ENCODE measurements at places on chromosomes 13 and 19.

DNA sequence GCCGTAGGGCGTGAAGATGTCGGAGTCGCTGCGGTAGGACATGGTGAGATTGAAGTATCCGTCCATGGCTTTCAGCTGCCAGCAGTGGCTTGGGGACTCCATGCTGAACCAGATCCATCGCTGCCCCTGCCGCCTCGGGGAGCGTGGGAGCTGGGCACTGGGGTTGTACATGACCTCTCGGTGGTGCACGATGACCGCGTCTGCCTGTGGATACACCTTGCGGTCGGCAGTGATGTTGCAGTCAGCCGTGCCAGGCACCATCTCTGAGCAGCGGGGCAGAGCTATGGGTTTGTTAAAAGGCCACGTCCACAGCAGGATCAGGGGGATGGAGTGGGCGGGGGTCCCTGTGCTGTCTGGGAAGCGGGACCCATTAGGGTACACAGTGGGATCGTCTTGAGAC is 7.4 kb downstream of the FUT6 start:
- no peak for DNase-seq

- DNase-seq = no peak
Measured at GRCh38 chr13:102517959-102518358, 78.8 kb upstream of the TPP2 start.

- peak; percentile 75 for DNase-seq
Measured at GRCh38 chr19:55131421-55131820, 14.0 kb upstream of the PPP1R12C start.

GRCh38 chr13:30362869-30363268 is 55.5 kb upstream of the KATNAL1 start:
- peak; percentile 23 for DNase-seq

GRCh38 chr19:50300051-50300450 is 29.1 kb downstream of the KCNC3 start:
- DNase-seq = no peak

DNA sequence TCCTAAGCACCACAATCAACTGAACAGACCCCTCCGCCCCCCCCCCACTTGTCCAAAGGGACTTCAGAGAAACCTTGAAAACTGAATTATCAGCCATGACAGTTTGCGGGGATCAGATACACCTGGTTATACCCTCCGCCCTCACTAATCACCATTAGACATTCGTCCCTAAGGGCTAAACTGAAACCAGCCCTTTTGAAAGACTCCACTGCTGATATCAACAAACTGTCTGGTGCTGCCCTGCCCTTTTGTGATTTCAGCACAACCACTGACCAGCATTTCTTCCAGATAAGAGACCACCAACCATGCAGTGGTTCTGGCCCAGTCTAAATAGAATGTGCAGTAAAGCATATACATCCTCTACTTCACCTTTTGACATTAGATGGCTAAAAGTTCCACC is 1422.9 kb downstream of the EFNB2 start:
- DNase-seq = no peak

- peak; percentile 78 for DNase-seq
Measured at GRCh38 chr13:65744836-65745235, 1485.3 kb downstream of the PCDH9 start.

DNA sequence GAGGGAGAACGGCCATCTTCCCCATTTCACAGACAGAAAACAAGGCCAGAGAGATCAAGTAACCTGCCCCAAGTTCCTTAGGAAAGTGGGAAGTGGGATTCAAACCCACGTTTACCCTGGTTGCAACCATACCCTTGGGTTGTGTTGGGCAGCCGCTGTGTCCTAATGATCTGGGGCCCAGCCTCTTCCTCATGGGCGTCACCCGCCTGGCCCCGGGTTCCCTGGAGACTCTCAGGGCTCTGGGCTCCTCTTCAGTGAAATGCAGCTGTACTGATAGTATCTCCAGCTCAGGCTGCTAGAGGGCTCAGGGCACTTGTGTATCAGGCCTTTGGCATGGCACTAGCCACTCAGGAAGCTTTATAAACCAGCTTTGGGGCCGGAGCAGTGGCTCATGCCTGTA is 9.8 kb downstream of the TMED1 start:
- no peak for DNase-seq

DNA sequence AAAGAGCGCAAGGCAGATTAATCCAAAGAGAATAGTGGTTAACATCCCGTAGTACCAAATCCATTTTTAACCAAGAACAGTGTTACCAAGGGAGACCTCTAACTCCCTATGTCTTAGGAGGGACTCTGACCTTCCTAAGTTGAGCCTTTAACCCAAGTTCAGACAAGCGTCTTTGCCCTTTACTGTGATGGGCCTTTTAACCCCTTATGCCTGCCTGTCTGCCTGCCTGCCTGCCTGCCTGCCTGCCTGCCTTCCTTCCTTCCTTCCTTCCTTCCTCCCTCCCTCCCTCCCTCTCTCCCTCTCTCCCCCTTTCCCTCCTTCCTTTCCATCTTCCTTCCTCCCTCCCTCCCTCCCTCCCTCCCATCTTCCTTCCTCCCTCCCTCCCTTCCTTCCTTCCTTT is 32.6 kb downstream of the CEACAM1 start:
- DNase-seq = no peak

GRCh38 chr13:74770361-74770760 is 636.2 kb upstream of the KLF12 start:
- DNase-seq = peak; percentile 95

DNA sequence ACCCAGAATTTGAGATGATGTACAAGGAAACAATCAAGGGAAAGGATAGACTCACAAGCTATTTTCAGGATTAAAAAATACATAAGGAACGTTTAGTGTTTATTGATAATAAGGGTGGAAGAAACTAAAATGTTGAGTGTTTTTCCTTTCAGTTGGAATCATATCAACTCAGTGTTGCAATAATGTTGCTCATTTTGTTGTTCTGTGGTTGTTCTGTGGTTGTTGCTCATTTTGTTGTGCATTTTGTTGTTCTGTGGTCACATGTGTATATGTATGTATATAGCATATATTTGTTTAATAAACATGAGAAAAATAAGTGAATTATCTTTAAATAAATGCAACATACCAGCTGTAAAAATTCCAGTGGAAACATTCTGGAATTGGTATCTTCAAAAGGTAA is 262.4 kb upstream of the SPRY2 start:
- no peak for DNase-seq

- DNase-seq = no peak
Measured at GRCh38 chr13:34066344-34066743, 248.4 kb downstream of the RFC3 start.

DNA sequence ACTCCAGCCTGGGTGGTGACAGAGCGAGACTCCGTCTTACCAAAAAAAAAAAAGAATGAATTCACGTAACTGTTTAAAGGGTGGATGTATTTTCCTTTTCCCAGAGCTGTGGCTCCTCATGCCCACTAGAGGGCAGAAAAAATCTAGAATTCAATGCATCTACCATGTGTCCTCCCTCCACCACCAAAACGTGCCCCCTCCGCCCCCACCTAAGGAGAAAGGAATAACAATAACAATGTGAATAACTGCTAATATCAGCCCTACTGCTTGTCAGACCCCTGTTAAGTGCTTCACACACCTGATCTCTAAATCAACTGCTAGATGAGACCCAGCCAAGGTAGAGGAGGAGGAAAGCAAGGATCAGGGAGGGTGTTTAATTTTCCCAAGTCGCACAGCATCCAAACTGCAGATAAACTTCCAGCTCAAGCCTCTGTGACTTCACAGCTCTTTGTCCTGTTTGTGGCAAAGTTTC is 20.2 kb upstream of the PNMA8B start:
- peak; percentile 49 for DNase-seq

DNA sequence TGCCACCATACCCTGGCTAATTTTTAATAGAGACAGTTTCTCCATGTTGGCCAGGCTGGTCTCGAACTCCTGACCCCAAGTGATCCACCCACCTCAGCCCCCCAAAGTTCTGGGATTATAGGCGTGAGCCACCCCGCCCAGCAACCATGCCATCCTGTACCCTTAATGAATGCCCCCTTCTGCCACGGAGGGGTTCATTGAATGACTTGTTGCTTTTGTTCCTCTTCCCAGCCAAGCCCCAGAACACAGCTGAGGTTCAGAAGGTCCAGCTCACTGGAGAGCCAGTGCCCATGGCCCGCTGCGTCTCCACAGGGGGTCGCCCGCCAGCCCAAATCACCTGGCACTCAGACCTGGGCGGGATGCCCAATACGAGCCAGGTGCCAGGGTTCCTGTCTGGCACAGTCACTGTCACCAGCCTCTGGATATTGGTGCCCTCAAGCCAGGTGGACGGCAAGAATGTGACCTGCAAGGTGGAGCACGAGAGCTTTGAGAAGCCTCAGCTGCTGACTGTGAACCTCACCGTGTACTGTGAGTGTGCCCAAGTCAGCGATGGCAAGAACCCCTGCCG is 6.0 kb downstream of the PVR start:
- no peak for DNase-seq

DNA sequence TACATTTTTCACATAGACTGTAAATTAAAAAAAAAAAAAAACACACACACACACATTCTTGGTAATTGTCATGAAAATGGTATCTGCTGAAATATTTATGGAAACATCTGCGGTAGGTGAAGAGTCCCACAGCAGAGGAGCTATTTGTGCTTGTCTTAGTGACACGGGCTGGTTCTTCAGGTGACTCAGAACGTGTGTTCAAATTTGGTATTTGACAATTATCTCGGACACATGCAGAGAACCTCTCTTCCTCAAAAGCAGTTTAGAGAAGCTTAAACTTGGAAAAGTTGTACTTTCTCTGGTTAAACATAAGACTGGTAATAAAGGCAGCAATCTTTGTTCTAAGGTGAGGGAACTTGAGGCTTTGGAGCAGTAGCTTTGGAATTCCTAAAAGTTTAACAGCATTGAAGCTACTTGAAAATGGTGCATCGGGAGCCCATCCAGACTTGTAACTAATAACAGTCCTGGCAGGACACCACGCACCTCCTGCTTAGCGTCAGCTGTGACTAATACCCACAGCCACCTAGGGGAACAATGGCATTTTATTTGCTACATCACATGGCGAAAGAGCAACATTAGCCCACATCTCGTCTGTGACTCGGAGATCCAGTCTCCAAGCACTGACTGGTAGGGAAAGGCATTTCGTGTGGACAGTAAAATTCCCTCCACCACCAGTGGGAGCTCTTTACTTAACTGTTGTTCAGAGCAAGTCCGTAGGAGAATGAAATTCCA is 1505.1 kb upstream of the SLC10A2 start:
- peak; percentile 85 for DNase-seq

- DNase-seq = peak; percentile 78
Measured at GRCh38 chr13:40152145-40152544, 496.7 kb downstream of the COG6 start.

DNA sequence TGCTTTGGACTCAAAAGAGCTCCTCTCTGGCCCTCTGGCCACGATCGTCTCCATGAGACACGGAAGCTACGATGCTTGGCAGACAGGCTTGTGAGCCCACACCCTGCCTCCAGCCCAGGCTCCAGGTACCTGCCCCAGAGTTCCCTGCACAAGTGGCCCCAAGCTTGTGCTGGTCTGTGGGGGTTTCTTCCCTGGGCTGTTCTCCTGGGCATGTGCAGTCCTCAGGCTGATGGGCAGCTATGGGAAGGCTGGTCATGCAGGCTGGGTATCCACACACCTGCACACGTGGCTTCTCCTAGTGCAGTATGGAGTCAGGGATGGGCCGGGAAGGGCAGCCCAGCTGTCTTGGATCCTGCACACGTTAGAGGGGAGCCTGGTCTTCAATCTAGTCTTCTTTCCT is 43.1 kb downstream of the TEX29 start:
- no peak for DNase-seq

- DNase-seq = peak; percentile 38
Measured at GRCh38 chr13:74040200-74040599, 94.0 kb downstream of the KLF12 start.

GRCh38 chr13:94431987-94432386 is 47.5 kb downstream of the DCT start:
- no peak for DNase-seq

All from fibroblast of skin of right biceps (primary cell).